T-helper 2 cell treated with Interferon-gamma antibody and Interleukin-4, amounts not matched to agents 5 μg/mL and 100 μg/mL, for 36 hours (primary cell): ENCODE measurements at places on chromosomes 4 and X.

- no peak for DNase-seq
Observed at GRCh38 chrX:123215397-123216089, 31.5 kb downstream of the GRIA3 start.

- DNase-seq: no peak
Observed at GRCh38 chr4:75429208-75429607, 85.0 kb downstream of the RCHY1 start.

- no peak for DNase-seq
Observed at GRCh38 chr4:92304606-92305005, 840 bp downstream of the GRID2 start.

DNA sequence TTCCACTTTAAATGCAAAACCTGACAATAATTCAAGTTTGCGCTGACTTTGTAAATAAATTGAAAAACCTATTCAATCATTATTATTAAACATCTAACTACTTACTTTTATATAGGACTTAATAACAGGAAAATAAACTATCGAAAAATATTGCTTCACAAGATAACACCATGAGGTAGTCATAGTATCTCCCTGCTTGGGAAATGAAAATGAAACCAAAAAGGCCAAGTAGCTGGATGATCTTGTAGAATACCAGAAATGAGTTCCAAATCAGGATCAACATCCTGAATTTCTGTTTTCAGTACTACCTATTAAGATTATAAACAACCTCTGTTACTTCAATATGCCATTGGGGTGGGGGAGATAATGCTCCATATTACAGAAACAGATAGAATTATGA is 58.9 kb downstream of the CHIC2 start:
- DNase-seq: no peak

- DNase-seq: peak; percentile 67
Observed at GRCh38 chrX:40175511-40176350, 78.0 kb upstream of the BCOR start.

- DNase-seq: no peak
Observed at GRCh38 chr4:623914-624566, 1.3 kb upstream of the PDE6B start.

DNA sequence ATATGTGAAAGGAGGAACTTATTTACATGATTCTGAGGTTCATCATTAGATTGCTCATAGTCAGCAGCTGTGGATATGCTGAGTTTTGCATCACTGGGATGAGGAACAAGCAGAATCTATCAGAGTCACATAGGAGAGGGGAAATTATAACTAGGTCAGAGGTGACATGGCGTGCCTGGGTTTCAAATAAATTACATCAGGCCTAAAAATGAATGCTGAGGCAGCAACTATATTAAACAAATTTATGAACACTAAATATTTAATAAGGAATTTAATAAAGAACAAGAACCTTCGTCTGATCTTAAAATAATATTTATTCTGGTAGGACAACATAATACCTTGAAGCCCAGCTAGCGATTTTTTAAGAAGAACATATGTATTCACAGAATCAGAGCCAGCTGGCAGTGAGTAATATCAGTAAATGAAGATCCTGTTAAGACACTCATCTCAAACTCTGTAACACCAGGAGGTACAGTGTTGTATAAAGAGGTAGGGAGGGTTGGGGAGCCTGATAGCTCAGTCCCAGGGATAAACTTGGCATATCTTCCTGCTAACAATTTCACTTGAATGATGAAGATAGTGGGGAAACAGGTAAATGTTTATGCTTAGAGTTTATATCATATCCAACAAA is 60.9 kb upstream of the HS3ST1 start:
- no peak for DNase-seq

DNA sequence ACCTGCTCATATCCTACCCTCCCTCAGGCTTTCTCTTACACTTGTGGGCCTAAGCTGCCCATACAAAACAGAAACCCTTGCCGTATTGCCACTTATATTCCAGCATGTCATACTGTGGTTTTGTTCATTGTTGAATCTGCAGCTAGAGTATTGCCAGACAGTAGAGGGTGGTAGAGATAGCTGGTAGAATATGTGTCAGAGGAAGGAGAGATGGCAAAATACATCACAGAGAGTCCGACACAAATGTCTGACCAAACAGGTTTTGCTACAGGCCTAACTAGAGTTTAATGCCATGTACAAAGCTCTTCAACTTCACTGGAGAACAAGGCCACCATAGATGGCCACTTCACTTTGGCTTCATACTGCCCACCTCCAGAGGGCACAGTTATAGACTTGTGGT is 160.1 kb downstream of the EFHC2 start:
- no peak for DNase-seq

- no peak for DNase-seq
Observed at GRCh38 chr4:111666826-111667360, 478.4 kb upstream of the FAM241A start.

DNA sequence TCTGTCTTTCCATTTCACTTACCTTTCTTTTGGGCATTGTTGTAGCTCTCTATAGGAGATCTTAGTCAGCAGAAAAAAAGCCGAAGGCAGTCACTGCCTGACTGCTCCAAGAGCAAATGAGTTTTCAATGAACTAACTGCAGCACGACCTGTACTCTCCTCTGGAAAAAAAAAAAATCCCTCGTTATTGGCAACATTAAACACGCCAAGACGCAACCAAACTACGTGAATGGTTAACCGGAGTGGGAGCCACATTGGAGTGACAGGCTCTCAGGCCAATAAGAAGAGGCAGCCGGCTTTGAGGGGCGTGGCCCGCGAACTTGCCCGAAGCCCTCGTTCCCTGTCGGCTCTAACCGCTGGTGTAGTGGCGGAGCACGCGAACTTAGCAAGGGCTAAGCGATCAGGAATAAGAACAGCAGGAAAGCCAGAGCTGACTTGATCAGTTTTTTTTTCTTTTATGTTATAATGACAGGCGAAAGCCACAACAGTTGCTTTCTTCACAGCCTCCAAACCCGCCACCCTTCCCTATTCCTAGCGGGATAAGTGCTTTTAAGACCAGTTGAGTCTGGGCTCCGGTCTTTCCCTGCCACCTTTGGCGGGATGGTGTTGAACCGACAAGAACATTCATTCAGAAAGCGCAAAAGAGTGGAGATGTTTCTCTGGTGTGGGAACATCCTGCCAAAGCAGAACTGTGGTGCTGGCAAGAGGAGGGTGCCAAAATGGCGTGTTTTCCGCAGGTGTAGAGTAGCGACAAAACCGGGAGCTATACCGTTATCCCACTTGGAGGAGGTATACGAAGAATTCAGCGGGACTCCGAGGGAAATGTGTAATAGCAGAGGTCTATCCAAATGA is 80.0 kb downstream of the HMGN5 start:
- DNase-seq: peak; percentile 83

DNA sequence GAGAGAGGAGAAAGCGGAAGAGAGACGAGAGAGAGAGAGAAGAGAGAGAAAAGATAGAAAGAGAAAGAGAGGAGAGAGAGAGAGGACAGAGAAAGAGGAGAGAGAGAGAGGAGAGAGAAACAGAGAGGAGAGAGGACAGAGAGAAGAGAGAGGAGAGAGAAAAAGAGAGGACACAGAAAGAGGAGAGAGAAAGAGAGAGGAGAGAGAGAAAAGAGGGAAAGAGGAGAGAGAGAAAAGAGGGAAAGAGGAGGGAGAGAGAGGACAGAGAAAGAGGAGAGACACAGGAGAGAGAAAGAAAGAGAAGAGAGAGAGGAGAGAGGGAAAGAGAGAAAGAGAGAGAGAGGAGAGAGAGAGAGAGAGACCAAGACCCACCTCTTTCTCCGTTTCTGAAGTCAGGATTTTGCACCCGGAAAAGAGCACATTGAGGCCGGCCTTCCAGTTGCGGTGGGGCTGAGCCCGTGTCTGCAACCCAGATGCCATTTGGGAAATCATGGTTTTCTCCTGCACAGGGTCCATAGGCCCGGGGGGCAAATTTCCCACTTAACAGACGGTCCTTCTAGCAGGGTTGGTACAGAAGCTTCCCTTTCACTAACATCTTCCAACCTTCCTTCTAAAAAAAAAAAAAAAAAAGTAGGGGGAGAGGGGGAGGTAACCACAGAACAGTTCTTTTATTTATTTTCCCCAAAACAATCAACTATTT is 60.9 kb downstream of the CRLF2 start:
- DNase-seq: no peak
